ENCODE measurements at places on chromosomes 6 and 20. TPM values are rescaled to one million over a fixed set of nuclear protein-coding genes. Genes with fewer than 3 reads are reported as not detected.

GRCh38 chr6:157215717-157216116 lies 107.6 kb downstream of the TMEM242 start:
- H3K4me3 ChIP-seq, result no peak overlapping the region
- no peak overlapping the region for H3K27ac ChIP-seq
- no peaks in the 10 kb centered on the region for H3K36me3 ChIP-seq
- H3K4me1 ChIP-seq, result no peaks in the 10 kb centered on the region
- H3K27me3 ChIP-seq, result no peaks in the 10 kb centered on the region

- H3K4me1 ChIP-seq, result no peaks in the 10 kb centered on the region
- H3K36me3 ChIP-seq, result no peaks in the 10 kb centered on the region
- DNase-seq, result no peak
- H3K27ac ChIP-seq, result no peak overlapping the region
Measured at GRCh38 chr20:19672498-19672897, 85.6 kb upstream of the RIN2 start.

GRCh38 chr6:35064757-35065440 lies 76.2 kb downstream of the TCP11 start:
- H3K27me3 ChIP-seq, result no peaks in the 10 kb centered on the region
- no peak for DNase-seq
- no peaks in the 10 kb centered on the region for H3K4me1 ChIP-seq

- H3K4me3 ChIP-seq, result no peak overlapping the region
- H3K27ac ChIP-seq, result no peak overlapping the region
Measured at GRCh38 chr20:21089391-21089790, 16.8 kb downstream of the LINC00237 start.

- no peaks in the 10 kb centered on the region for H3K36me3 ChIP-seq
- no peak overlapping the region for H3K4me3 ChIP-seq
- no peaks in the 10 kb centered on the region for H3K4me1 ChIP-seq
Measured at GRCh38 chr6:44926556-44926955, 401.6 kb upstream of the RUNX2 start.

- DNase-seq, result no peak
- H3K36me3 ChIP-seq, result no peaks in the 10 kb centered on the region
- H3K27me3 ChIP-seq, result no peaks in the 10 kb centered on the region
- no peaks in the 10 kb centered on the region for H3K4me1 ChIP-seq
- H3K4me3 ChIP-seq, result no peak overlapping the region
Measured at GRCh38 chr6:114430534-114431124, 87.8 kb upstream of the HS3ST5 start.

TREML2 gene
- total RNA-seq, result not detected

OR2J3 gene
- total RNA-seq, result not detected

ROS1 gene
- 0.10 TPM for total RNA-seq

TMC2 gene
- not detected for total RNA-seq

TCF15 gene
- not detected for total RNA-seq

KHDC1 gene
- total RNA-seq, result 9.6 TPM
